Pericardium fibroblast (primary cell): ENCODE measurements at places on chromosomes 4 and X. TPM values are rescaled to one million over a fixed set of nuclear protein-coding genes. Genes with fewer than 3 reads are reported as not detected.

Gene C4orf51
- total RNA-seq, result not detected in 2 replicates

Gene DGKK
- total RNA-seq, result not detected in 2 replicates

Gene PDE6B
- 1.4 and 7.6 TPM in 2 replicates for total RNA-seq

Gene AKAP4
- not detected in 2 replicates for total RNA-seq

Gene CITED1
- total RNA-seq, result not detected in 2 replicates

Gene KIAA1210
- not detected in 2 replicates for total RNA-seq

Gene IBSP
- total RNA-seq, result not detected in 2 replicates

Gene VCX3B
- not detected in 2 replicates for total RNA-seq

Gene DMRTC1
- total RNA-seq, result not detected in 2 replicates

Gene NKX3-2
- 0.09 and 0.23 TPM in 2 replicates for total RNA-seq

Gene ZNF732
- not detected in 2 replicates for total RNA-seq

Gene UGT2B7
- total RNA-seq, result not detected in 2 replicates

Gene TRIM75
- not detected in 2 replicates for total RNA-seq

Gene OSTC
- 234 and 339 TPM in 2 replicates for total RNA-seq

Gene PRDM5
- total RNA-seq, result 5.8 and 12.1 TPM in 2 replicates

Gene FAAH2
- not detected in 2 replicates for total RNA-seq

Gene USP38
- total RNA-seq, result 13.7 and 14.2 TPM in 2 replicates

Gene HSFX1
- 0.12 and 0.60 TPM in 2 replicates for total RNA-seq

Gene CT83
- total RNA-seq, result not detected in 2 replicates

Gene PAGE1
- total RNA-seq, result not detected in 2 replicates

Gene SYN1
- 0.34 and 1.2 TPM in 2 replicates for total RNA-seq

Gene PORCN
- total RNA-seq, result 12.3 and 25.0 TPM in 2 replicates

Gene SMIM31
- total RNA-seq, result not detected in 2 replicates

Gene PCDH18
- total RNA-seq, result 96.0 and 116 TPM in 2 replicates

Gene PHOX2B
- total RNA-seq, result not detected in 2 replicates

Gene PRPS1
- 14.8 and 21.9 TPM in 2 replicates for total RNA-seq

Gene CHRNA9
- total RNA-seq, result not detected in 2 replicates

Gene USP9X
- 37.0 and 46.4 TPM in 2 replicates for total RNA-seq

Gene TMEM47
- 35.8 and 38.6 TPM in 2 replicates for total RNA-seq

Gene XAGE1B
- not detected in 2 replicates for total RNA-seq

Gene AFF2
- 0.34 and 0.35 TPM in 2 replicates for total RNA-seq

Gene CCKAR
- not detected in 2 replicates for total RNA-seq

Gene TENM3
- total RNA-seq, result 9.1 and 47.3 TPM in 2 replicates

Gene RAB39B
- total RNA-seq, result 0.35 and 1.8 TPM in 2 replicates

Gene SHROOM2
- total RNA-seq, result 1.4 and 4.2 TPM in 2 replicates

Gene CXCL8
- 2.0 and 4.0 TPM in 2 replicates for total RNA-seq

Gene ATP2B3
- not detected in 2 replicates for total RNA-seq

Gene LARP1B
- total RNA-seq, result 13.7 and 14.7 TPM in 2 replicates

Gene ASIC5
- total RNA-seq, result not detected in 2 replicates

Gene AMBN
- not detected in 2 replicates for total RNA-seq

Gene CENPU
- 0.34 and 0.70 TPM in 2 replicates for total RNA-seq

Gene CXCL10
- total RNA-seq, result not detected in 2 replicates

Gene SLC6A14
- not detected in 2 replicates for total RNA-seq

Gene CNKSR2
- total RNA-seq, result 0.12 TPM in 1 of 2 replicates, not detected in the other

Gene NSUN7
- 0.34 TPM in 1 of 2 replicates, not detected in the other for total RNA-seq

Gene CSAG2
- total RNA-seq, result not detected in 2 replicates

Gene ZNF718
- 2.4 and 2.8 TPM in 2 replicates for total RNA-seq

Gene MAP3K15
- total RNA-seq, result not detected in 2 replicates

Gene TAF1
- 11.0 and 14.2 TPM in 2 replicates for total RNA-seq

Gene UGT2B11
- total RNA-seq, result not detected in 2 replicates

Gene TIGD4
- 0.12 TPM in 1 of 2 replicates, not detected in the other for total RNA-seq
